ENCODE measurements at places on chromosomes 7 and 10.

DNA sequence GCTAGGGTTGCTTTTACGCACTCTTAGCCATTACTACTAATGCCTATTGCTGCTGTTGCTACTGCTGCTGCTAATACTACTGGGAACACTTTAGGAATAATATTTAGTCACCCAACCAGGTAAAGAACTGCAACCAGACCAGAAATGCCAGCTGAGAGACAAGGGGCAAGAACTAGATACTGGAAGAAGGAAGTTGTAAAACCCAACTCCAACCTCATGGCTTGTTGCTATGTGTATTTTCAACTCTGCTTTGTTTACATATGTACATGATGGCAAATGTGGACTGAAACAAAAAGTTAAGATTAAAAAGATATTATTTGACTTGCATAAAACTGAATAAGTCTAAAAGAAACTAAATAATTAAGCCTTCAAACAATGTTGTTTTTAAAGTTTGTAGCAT is 177.7 kb downstream of the GNAT3 start:
- no peak for DNase-seq

- peak; percentile 61 for DNase-seq
These were observed 212.6 kb upstream of the FRMD4A start for GRCh38 chr10:14543046-14543903.

GRCh38 chr7:125641884-125642283 is 712.3 kb upstream of the POT1 start:
- DNase-seq = no peak

DNA sequence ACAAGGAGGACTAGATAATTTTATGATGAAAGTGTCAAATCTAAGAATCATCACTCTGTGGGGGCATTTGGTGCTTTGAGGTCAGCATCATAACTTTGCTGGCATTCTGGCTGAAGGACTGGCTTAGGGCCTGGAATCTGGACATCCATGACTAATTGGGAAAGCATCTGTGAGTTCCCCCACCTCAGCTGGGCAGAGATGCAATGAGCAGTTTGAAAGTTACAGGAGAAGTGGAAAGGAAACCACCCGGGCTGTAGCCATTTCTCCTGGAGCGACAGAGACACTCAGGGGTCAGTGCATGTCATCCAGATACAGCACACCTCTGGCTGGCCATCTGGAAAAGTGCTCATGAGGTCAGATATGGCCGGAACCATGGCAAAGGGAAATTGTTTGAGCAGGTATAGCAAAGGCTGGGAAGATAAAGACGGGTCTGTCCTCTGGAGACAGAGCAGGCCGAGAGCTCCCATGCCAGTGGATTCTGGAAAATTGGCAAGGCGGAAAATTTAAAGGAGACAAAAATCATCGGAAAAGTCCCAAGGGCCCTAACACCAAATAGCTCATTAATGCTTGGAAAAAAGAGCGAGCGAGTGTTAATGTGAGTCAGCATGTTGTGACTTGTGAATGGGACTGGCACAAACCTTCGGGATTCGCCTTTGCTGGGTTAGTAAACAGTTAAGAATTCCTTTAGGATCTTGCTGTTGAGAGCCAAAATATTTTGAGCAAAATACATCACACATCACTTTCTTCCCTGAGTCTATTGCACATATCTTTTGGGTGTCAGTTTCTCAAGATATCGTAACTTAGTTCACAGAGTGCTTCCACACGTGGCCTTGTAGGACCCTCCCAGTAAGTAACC is 188.4 kb upstream of the AGK start:
- DNase-seq = no peak

DNA sequence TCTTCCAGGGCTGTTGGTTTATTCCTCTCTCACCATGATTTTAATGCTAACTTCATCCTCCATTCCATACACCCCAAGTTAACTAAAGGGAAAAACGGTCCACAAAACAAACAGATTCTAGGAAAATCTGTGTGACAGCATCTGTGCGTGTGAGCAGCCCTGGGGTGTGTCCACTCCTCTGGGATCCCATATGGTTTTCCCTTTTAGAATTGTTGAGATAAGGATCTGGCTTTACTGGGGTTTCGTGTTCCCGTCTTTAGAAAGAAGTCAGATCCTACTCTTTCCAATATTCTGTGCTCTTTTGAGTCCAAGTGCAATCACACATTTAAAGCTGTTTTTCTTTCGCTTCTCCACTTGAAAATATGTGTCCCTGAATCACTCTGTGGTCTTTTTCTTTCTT is 257.1 kb downstream of the KLF6 start:
- DNase-seq = no peak

DNA sequence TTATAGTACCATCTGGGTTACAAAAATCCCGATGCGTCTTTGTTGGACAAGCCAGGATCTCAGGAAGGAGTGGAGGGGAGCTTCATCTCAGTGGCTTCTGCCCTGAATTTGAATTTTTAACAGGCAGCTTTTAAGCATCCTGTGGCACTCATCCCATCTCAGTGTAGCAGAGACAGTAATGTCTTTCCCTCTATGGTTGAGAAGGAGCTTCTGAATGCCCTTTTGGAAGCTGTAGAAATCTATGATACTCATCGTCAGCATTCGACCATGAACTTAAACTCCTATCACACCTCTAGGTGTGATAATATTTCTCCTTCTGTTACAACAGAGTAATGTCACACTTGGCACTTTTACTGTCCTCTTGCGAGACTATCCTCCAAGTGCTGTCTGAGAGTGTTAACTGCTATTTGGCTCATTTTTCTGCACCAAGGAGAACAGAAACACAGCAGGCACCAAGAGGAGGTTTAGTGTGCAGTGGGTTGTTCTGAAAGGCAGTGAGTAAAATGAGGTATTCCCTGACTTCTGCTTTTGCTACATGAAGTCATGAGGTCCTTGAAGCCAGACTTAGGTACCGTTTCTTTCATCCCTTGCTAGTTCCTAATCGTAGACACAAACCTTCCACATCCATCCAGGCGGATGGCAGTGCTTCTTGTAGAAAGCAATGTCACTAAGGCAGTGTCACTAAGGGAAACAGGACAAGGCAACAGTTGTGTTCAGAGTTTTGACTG is 177.4 kb downstream of the CELF2 start:
- peak; percentile 69 for DNase-seq

- DNase-seq = no peak
These were observed 160.7 kb upstream of the MKI67 start for GRCh38 chr10:128286762-128287500.

DNA sequence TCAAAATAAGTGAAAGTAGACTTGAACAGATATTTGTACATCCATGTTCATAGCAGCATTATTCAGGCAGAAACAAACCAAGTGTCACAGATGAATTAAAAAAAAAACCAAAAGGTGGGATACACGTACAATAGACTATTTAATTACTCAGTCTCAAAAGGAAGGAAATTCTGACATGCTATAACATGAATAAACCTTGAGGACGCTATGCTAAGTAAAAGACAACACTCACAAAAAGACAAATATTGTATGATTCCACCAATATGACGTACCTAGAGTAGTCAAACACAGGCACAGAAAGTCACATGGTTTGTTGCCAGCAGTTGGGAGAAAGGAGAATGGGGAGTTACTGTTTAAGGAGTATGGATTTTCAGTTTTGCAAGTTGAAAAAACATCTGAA is 18.0 kb upstream of the CFAP70 start:
- DNase-seq = no peak
